ENCODE measurements at places on chromosomes 5 and 9. TPM values are rescaled to one million over a fixed set of nuclear protein-coding genes. Genes with fewer than 3 reads are reported as not detected.

Gene OMD
- total RNA-seq = not detected

DNA sequence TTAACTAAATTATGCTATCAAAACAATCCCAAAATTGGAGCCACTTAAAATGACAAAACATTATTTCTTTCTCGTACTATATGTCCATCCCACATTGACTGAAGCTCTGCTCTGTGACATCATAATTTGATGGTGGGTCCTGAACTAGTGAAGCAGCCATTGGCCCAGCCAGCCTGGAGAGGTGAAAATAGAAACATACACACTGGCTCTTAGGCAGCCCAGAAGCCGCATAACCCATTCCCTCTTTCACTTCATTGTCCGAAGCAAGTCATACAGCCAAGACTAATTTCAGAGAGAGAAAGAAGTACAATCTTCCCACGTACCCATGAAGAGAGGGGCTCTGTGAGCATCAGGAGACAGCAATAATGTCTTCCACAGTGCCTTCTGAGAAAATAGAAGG is 342.5 kb downstream of the NFIB start:
- no peak for ATAC-seq

DNA sequence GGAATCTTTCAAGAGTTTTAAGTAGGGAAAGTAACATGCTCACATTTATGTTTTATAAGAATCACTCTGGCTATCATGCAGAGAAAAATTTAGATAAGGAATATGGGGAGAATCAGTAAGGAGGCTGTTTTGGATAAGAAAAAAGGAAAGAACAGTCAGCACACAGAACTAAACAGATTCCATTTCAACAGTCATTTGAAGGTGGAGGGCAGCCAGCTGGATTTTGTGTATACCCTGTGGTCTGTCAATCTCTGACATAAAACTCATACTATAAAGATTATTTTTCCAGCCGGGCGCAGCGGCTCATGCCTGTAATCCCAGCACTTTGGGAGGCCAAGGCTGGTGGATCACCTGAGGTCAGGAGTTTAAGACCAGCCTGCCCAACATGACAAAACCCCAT is 64.2 kb downstream of the PCA3 start:
- no peak for ATAC-seq

DNA sequence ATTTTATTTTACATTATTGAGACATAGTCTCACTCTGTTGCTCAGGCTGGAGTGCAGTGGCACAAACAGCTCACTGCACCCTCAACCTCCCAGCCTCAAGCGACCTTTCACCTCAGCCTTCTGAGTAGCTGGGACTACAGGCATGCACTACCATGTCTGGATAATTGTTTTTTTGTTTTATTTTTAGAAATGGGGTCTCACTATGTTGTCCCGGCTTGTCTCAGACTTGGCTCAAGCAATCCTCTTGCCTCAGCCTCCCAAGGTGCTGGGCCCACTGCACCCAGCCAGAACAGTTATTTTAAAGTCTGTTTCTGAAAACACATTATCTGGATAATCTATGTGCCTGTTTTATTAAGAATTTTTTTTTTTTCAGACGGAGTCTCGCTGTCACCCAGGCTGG is 62.0 kb downstream of the TEX10 start:
- no peak for ATAC-seq

DNA sequence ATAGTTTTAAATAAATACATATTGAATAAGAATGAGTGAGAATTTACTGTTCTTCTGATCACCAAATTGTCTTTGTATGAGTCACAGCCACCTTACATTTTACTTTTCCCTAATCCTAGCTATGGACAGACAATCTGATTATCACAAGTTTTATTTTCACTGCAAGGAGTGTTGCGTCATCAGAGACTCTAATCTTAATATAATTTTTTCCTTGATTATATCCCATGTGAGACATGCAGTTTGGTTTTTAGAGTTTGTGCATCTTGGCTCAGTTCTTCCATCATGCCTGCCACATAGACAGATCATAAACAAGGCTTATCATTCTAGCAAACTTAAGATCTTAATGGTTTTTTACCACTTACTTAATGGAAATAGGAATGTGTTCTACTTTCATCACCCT is 478.5 kb upstream of the CDH18 start:
- ATAC-seq = no peak

Gene GAS1
- total RNA-seq = not detected

DNA sequence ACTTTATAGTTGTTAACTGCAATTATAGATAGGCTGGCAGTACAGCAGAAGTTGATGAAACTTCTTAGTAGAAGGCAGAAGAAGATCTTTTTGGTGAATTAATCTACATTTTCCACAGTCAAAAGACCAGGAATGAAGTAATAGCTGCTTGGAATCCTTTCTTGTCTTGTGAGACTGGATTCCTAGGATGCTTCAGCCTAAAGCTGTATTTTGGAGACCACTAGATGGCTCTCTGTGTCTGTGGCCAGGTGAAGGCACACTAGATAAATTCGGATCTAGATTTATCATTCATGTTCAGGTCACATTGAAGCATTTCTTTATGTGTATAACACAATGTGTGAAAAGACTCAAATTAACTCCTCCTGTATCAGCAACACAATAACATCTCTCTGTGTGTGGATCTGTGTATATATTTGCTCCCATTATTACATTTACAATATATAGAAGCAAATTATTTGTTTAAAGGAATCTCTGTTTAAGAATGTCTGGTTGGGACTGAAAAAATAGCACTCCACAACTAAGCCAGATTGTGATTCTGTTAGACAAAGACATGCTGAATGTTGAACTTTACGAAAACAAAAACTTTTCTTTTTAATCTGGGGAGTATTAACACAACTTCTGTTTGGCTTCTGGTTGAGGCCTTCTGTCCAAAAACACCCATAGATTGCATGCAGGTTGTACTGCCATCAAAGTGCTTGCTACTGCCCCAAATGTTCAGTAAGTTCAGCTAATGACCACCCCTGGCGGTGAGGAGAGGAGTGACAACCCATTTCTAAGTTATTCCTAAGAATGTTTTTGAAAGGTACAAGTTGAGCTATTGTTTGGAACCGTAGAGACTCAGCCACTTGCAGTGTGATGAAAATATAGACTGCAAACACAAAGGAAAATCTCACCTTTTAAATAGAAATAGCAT is 10.6 kb downstream of the GRIN3A start:
- no peak for ATAC-seq

DNA sequence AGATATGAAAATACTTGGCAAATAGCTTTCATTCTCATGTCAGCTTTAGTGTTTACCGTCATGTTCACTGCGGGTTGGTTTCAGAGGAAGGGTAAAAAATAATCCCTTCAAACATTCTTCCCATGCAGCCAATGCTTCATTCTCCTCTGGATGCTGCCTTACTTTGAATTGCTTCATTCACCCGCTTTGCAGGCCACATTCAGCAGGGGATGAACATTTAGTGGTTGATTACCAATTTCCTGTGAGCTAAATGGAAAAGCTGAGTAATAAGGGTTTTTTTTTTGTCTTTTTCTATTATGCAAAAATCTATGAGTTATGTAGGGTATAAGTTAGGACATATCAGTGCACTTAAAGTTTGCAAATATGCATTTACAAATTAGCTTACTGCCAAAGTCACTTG is 96.3 kb upstream of the MEF2C start:
- ATAC-seq = peak; percentile 58

DNA sequence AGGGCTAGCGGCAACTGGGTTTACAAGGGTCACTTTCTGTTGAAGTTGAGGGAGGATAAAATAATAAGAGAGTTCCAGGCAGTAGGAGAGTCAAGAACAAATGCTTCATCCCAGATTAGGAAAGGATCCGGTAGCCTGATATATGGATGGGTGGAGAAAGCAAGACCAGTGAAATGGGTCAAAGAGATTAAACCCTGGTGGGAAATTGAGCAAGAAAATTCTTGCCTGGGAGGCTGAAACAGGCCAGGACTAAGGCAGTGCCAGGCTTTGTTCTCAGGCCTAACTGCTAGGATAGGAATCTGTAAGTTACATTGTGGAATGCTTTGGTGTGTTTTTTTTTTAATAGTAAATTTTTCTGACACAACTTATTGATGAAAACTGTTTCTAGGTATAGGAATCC is 257.4 kb upstream of the RFX3 start:
- ATAC-seq = no peak

- no peak for ATAC-seq
Observed at GRCh38 chr5:131525805-131526204, 109.2 kb downstream of the RAPGEF6 start.

DNA sequence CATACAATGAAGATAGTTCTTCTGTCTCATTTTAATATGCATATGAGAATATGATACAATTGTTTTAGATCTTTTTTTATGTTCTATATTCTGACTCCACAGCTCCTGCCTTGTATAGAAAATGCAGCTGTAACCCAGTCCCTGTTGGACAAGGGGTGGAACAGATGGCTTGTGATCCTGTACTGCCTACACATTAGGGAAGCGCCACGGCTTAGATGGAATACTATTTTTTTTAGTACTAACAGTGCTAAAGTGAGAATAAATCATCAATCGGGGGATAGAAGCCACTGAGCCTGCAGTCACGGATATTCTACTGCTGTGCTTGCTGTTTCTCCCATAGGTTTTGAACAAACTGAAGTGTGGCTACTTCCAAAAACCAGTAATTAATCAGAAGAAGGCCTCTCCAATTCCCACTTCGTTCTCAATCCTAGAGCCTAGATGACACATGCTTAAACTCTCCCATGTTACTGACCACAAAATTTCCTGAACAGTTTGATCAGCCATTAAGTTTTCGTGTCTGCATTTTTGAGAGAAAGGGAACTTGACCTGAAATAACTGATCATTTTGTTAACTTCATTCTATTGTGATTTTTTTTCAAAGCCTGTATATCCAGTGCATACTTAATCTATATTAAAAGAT is 150.3 kb downstream of the CDH18 start:
- ATAC-seq = no peak

All from activated T-helper 17 cell treated with anti-CD3 and anti-CD28 coated beads, Interleukin-2, amount 50 U/mL, for 72 hours (primary cell).